NCI-H774 (cell line): ENCODE measurements at places on chromosomes 7 and 10.
A peak's percentile ranks its signal among the peaks of the same experiment; 100 is the strongest.

DNA sequence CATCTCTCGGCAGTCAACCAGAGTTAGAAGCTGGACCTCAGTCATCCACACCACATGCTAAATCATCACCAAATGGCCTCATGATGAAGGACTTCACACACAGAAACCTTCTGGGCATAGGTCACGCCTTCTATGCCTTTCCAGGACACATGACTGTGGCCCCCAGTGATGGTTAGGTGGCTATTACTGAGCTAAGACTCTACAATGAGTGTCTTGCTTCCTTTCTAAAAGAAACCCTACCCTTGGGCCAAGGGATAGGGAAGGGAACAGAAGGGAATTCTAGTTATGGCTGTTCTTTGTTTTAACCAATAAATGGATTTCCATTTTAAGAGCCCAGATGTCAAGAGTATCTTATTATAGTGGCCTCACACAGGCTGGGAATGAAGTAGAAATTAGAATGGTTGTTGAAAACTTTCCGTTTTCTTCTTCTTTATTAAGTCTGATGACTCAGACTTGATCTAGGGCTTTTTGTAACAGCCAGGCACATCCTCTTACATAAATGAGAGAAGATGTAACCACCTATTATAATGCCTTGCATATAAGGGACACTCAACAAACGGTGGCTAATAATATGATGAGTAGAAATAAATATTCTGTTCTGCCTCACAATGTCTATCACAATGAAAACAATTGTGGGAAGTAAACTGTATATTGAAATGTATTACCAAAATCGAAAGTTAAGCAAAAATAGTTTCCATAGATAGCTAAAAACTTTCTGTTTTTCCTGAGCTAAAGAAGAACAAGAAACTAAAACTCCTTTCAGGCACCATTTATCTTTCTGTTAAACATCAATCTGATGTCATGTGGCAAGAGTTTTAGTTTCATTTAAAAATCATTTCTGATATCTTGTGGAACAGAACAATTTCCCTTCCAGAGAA, 62.5 kb upstream of the TOMM7 start:
- DNase-seq = no peak

DNA sequence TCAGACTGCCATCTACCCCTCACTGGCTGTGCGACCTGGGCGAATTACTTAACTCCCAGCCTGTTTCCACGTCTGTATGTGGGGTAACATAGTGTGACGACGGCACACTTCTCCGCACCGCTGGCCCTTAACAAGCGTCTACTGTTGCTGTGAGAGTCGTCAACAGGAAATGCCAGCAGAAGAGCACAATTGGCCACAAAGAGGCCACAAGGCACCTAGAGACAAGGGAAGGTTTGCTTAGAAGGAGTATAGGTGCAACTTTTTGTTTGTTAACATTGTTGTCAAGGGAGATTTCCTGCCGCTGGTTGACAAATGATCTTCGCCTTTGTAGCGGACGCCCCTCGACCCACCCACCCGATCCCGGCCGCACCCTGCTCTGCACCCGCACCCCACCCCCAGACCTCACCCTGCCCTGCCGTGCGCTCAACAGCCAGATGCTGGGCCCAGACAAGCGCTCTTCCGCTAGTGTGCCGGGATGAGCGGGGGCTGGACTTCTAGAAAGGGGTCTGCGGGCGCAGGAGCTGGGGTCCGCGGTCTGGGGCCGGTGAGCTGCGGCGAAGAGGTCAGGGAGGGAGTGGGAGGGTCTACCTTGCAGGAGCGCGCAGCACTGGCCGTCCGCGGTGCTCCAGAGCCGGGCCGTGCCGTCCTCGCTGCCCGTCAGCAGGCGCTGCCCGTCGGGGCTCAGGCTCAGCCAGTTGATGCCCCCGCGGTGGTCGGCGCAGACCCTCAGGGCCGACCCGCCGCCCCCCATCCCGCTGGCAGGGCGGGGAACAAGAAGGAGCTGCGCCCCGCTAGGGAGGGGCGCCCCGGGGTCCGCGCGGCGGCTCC, 785 bp downstream of the WDR86 start:
- DNase-seq = no peak

- DNase-seq = no peak
Observed at GRCh38 chr7:11355399-11356005, 381.8 kb downstream of the PHF14 start.

- DNase-seq = no peak
Observed at GRCh38 chr10:21722209-21722608, 188.2 kb downstream of the MLLT10 start.

GRCh38 chr7:2203766-2204300, 28.9 kb downstream of the MAD1L1 start:
- DNase-seq = no peak

GRCh38 chr10:130575756-130576285, 439.6 kb downstream of the GLRX3 start:
- no peak for DNase-seq

DNA sequence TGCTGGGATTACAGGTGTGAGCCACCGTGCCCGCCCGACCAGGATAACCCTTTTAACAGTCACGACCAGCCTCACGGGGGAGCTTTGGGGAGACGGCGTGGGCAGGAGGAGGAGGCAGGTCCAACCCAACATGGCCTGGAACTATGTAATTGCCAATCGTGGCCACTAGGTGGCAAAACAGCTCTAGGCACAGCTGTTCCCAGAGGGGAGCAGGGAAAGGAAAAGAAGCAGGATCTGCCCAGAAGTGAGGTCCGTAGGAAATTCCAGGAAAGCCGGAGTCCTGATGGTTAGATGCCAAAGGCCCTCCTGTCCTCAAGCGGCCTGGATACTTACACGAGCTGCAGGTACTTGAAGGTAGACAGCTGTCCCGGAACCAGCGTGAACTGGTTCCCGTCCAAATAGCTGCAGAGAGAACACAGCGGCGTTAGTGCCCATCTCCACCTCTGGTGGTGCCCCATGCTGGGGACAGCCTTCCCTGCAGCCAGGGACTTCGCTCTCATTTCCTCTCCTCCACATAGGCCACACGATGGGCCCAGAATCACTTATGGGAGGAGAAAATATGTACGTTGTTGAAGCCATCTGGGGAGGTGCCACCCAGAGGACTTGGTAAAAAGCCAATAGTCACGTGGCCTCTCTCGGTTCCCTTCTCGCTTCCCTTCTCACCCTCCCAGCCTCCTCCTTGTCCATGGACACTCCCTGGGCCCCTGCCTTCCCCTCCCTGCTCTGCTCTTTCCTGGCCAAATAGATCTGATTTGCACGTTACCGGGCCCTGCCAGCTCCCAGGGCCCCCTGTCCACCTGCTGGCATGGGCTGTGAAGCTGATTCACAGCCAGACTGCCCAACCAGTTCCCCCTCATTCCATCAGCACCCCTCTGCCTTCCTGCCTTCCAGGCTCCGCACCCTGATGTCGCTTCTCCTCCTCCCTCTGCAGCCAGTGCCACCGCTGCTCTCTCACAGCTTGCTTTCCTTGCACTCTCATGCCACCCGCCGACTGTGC, 148.1 kb downstream of the SLIT1 start:
- peak; percentile 38 for DNase-seq

DNA sequence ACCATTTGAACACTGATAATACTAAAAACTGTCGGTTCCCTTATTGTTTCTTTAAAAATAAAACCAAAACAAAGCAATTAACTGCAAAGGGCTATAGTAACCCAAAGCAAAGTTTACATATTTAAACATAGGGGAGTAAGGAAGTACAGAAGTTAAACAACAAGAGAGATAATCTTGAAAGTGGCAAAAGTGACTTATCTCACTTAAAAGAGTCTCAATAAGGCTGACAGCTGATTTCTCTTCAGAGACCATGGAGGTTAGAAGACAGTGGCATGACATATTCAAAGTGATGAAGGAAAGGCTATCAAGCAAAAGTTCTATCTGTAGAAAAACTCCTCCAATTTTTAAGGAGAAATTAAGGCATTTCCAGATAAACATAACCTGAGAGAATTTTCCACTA, 233.5 kb upstream of the HDAC9 start:
- DNase-seq = no peak

- no peak for DNase-seq
Observed at GRCh38 chr7:7110706-7111105, 71.6 kb upstream of the C1GALT1 start.

DNA sequence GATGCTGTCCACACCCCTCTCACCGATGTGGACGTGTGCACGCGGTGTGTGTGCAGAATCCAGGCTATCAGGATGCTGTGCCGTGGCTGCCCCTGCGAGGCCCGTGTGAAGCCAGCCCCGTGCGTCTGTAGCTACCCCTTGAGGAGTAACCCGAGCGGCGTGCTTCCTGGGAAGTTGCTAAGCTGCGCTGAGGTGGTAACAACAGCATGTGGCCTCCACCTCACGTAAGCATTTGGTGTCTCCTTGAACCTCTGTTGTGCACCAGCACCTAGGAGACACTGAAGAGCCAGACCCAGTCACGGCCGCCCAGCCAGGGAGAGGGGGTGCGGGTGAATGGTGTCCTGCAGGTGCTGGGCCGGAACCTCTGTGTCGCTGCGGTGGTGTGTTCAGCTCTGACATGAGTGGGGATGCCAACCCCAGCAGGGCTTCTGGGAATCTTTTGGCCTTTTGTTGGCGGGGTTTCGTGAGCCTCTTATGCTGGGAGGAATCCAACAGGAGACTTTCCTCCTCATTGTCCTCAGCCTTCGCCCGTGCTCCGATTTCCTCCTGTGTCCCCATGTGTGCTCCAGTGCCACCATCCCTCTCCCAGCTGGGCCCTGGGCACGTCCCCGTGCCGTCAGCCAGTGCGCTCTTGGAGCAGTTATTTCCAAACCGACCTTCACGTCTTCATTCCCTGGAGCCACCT, 60.4 kb downstream of the DNAJB6 start:
- DNase-seq = no peak

GRCh38 chr10:78900715-78901430, 167.9 kb upstream of the ZMIZ1 start:
- DNase-seq = no peak

- DNase-seq = no peak
Observed at GRCh38 chr10:123139521-123140163, 3.9 kb downstream of the HMX3 start.

GRCh38 chr10:33878238-33878786, 543.8 kb upstream of the NRP1 start:
- no peak for DNase-seq

DNA sequence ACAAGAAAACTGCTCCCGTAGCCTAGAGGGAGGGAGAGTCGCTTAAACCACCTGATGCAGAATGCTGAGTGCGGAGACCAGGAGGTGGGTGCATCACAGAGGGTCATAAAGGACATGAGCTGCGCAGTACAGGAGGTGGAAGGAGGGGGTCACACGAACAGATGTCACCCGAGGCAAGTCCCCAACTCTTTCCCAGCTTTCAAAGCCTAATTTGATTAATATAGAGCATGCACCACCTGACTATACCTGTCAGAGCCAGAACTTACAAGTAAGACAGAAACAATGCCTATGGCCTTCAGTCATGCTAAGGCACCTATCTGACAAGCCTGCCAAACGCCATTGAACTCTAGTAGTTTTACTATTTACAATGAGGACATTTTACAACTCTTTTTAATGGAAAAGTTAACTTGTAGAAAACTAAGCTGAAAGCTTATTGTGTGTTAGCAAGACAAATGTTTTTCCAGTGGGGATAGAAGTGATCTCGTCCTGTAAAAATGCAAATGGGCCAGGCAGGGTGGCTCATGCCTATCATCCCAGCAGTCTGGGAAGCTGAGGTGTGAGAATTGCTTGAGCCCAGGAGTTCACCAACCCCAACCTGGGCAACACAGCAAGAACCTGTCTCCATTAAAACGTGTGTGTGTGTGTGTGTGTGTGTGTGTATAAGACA, 1.1 kb upstream of the VOPP1 start:
- no peak for DNase-seq

GRCh38 chr7:158651968-158652565, 52.5 kb downstream of the NCAPG2 start:
- no peak for DNase-seq

DNA sequence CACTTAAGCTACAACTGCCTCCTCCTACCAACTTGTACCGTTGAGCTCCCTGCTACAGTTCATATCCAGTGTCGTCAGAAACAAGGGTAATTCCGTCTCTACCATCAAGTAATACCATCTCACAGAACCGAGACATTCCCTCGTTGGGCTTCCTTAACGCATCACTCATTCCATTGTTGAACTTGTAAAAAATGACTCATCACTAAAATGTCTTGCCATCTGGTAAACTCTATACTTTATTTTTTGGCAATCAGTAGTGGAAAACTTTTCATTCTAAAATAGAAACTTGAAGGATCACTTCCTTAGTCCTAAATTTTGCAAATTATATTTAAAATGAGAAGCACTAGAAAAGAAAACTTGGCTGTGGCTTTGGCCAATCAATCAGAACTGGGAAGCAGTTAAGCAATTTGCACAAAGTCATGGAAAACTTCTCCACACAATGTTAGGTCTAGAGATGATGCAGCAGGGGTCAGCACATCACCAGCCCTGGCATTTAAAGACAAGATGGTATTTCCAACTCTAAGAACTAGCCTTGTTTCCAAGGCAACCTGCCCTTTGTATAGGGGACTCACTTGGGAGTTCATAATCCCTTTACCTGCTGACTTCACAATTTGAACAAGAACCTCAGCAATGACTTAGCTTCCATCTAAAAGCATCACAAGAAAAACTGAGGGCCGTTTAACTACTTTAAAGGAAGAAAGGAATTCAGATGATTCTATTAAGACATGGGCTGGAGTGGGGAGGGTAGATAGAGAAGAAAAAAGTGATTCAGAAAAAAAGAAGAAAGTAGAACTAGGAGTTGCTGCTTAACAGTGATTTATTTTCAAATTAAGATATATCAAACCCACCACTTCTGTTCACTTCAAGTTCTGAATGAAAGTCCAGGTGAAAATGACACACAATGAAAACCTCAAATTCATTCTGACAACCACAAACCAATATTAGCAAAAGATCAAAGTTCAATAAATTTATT, 288.1 kb downstream of the PARD3 start:
- no peak for DNase-seq

DNA sequence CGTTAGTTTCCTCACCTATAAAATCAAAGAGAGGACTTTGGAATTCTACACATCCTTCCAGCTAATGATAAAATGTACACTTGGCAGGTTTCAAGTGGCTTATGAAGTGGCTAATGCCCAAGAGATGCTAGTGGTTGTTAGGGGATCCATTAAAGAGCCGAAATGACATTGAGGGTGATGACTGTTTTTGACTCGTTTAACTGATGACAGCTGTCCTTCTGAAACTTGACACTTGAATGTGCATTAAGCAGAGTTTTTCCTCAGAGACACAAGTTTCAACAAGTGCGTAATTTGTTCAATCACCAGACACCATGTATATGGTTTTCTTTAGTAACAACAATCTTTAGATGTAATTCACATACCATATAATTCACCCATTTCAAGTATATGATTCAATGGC, 1.6 kb upstream of the PRF1 start:
- DNase-seq = no peak

DNA sequence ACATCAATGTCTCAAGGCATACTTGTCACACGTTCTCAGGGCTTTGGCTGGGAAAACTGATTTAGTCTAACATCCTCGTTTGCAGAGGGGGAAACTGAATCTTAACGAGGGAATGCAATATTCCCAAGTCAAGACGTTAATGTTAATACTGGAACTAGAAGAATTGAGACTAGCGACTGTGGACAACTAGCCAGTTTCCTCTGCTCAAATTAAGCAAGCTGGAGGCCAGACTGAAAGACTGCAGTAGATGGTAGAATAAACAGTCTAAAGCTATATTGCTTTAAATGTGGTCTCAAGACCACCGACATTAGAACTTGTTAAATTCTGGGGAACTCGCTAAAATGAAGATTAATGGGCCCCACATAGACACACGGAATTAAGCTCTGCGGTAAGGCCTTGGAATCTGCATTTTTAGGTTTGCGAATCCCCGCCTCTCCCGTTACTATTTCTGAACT, 639 bp upstream of the TFAM start:
- no peak for DNase-seq
